ENCODE measurements at places on chromosomes 2 and 18.

DNA sequence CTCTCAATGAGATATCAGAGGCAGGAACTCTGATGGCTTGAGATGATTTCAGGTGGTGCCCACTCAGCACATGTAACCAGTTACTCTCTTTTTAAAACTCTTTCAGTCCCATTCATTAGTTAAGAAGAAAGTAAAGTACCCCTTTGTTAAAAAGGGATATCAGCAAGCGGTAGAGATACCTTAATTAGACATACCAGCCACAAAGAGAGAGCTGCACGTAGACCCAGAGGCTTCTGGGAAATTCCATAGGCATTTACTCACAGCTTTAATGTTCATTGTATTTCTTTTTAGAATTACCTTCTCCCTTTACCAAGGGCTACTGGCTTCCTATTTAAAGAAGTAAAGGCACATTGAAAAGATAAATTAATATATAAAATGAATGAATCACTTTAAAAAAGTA lies 63.3 kb downstream of the LYPD6B start:
- DNase-seq, result no peak

DNA sequence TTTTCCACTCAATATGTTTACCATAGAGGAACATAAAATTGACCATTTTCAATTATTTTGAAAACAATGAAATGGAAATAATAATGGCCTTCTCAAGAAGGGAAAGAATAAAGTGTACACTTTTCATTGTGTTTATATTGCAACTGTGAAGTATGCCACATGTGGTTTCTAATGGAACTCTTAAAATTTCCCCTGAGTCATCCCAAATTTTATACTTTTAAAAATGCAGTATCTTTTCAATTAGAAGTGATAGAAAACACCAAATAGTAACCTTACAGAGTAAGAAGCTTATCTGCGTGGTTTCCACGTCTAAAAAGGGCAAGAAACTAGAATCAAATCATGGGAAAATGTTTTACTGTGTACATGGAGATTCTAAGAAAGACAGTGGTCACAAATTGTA lies 70.0 kb downstream of the SCG2 start:
- DNase-seq, result no peak

DNA sequence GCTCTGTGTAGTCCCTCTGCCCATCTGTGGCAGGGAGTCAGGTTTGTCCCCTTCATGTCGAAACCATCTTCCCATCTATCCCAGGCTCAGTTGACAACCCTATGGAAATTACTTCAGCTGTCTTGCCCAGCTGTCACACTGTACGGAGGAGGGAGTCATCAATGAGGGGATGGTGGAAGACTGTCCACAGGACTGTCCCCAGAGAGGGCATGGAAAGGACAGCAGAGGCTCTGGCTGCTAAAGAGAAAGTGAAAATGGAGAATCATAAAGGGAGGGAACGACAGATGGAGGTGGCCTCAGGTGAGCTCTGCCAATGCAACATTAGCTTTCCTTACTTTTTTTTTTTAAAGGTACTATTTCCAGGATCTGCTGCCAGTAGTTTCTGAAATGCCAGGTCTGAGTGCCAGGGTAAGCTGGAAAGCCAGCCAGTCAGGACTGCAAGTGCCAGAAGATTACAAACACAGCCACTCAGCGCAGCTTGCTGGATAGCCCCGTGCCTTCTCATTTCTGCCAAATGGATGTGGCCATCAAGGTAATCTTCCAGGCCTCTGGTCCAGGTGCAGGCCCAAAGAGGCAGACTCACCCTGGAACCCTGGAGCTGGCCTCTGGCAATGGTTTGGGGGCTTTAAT lies 192.8 kb downstream of the AGPS start:
- DNase-seq, result no peak

DNA sequence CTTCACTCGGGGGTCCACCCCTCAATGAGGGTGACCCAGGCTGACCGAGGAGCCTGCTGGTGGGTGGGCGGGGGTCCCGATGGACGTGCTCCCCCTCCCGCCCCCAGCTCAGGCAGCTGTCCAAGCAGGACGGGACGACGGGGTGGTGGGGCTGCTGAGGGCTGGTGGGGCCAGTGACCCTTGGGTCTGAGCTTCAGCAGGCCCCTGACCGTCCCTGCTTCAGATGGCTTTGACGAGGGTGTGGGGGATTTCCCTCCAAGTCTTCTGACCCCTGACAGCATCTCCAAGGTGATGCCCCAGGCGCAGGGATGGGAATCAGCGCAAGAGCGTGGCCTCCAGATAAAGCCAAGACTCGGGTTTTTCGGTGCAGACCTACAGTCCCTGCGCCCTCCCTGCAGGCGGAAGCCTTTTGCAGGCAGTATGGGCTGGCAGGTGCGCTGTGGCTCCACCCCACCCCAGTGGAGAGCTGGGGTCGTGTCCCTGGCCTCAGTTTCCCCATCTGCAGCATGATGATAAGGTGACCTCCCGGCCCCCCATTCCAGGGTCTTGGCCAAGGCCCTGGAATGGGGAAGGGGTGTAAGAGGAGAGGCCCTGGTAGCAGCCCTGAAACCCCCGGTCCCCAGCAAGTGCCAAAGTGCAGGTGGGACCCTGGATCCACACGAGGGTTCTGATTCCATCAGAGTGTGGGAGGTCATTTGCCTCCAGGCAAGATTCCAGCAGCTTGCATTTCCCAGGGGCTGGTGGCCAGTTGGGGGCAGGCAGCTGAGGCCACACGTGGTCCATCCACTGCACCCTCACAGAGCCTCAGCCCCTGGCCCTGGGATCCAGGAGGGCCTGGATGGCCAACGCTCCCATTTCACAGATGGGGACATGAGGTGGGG lies 8.7 kb downstream of the CROCC2 start:
- DNase-seq, result no peak

GRCh38 chr18:35777039-35777438 lies 195.4 kb upstream of the RMP24 start:
- DNase-seq, result no peak

DNA sequence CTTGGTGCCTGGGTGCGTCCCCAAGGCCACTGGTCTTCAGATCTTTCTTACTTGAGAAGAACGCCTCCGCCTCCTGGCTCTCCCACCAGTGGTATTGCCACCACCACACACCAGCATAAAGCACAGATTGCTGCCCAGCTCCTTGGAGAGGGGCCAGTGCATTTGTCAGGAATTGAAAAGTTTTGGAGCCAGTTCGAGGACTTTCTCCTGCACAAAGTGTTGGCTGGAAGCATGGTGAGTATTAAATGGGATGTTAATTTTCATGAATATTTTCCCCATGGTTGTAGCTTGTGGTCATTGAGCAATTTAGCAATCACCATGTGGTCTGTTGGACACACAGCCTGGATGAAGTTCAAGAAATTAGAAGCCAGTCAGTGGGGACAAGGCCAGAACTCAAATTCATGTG lies 684.6 kb upstream of the FANCL start:
- DNase-seq, result no peak

- no peak for DNase-seq
These were observed 19.5 kb downstream of the MRPL44 start for GRCh38 chr2:223976635-223977226.

GRCh38 chr2:109253217-109253616 lies 124.2 kb downstream of the SH3RF3 start:
- DNase-seq, result no peak

DNA sequence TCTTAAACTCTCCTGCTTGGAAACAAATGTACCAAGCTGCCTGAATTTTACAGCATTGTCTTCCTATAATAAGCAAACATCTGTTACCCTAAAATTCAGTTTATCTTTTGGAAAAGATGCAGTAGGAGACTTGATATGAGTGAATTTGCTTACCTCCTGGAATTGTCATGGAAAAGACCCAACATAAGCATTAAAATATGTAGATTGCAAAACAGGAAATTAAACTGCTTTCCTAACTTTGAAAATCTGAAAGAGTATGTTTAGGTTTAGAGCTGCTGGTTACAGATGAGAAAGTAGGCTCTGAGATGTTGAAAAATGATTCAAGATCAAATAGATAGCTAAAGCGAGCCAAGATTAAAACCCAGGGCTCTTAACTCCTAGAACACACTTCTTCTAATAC lies 316.5 kb downstream of the SOX11 start:
- no peak for DNase-seq

DNA sequence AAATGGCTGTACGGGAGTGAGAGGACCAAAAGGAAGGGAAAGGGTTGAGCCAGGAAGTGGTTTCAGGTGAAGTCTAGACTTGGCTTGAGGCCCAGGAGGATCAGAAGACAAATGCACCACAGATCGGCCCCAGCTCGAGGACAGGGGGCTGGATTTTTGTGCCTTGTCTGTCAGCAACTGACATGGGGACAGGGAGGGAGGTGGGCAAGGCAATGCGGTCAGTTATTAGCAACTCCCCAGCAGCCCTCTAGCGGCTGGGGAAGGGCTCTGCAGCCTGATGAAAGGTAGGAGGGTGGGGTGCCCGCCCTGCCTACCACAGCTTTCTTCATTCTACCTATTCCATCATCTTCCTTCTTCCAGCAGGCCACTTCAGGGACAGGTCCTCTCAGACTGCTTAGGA lies 50.0 kb downstream of the CPO start:
- DNase-seq, result no peak
